Gastrocnemius medialis (tissue), 4 donors: ENCODE measurements at places on chromosomes 2 and 18. TPM values are rescaled to one million over a fixed set of nuclear protein-coding genes. Genes with fewer than 3 reads are reported as not detected.
A peak's percentile ranks its signal among the peaks of the same experiment; 100 is the strongest.

DNA sequence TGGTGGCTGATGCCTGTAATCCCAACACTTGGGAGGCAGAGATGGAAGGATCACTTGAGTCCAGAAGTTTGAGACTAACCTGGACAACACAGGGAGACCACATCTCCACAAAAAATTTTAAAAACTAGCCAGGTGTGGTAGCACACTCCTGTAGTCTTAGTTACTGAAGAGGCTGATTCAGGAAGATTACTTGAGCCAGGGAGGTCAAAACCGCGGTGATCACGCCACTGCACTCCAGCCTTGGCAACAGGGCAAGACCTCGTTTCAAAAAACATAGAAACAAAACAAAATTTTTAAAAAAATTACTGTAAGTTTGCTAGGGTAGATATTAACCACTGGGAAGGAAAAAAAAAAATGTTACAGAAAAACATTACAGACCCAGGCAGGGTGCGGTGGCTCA, 5.8 kb downstream of the ATL2 start:
- no peaks in the 10 kb centered on the region for H3K27me3 ChIP-seq
- no peak for DNase-seq
- H3K4me1 ChIP-seq: peaks cover 57% of the 10 kb centered on the region
- H3K27ac ChIP-seq: no peak overlapping the region
- H3K36me3 ChIP-seq: no peaks in the 10 kb centered on the region

GRCh38 chr18:57630754-57631595, 9.3 kb upstream of the NARS1 start:
- no peak for DNase-seq
- peak overlapping the region; percentile 60 for H3K4me3 ChIP-seq
- H3K36me3 ChIP-seq: no peaks in the 10 kb centered on the region

- H3K27me3 ChIP-seq: no peaks in the 10 kb centered on the region
- no peaks in the 10 kb centered on the region for H3K4me1 ChIP-seq
- no peak overlapping the region for H3K4me3 ChIP-seq
- H3K36me3 ChIP-seq: no peaks in the 10 kb centered on the region
These were observed 80.1 kb downstream of the FIGN start for GRCh38 chr2:163655667-163656066.

The SERPINB13 gene
- not detected for total RNA-seq

- no peak overlapping the region for H3K4me3 ChIP-seq
- H3K36me3 ChIP-seq: peaks cover 81% of the 10 kb centered on the region
- peaks cover 6% of the 10 kb centered on the region for H3K4me1 ChIP-seq
- no peak overlapping the region for H3K27ac ChIP-seq
- DNase-seq: no peak
These were observed 17.9 kb downstream of the PLEKHA3 start for GRCh38 chr2:178498137-178498536.

The MBOAT2 gene
- 5.6 TPM for total RNA-seq

GRCh38 chr18:63054901-63055584, 264.5 kb downstream of the BCL2 start:
- no peaks in the 10 kb centered on the region for H3K4me1 ChIP-seq
- no peak overlapping the region for H3K4me3 ChIP-seq
- no peaks in the 10 kb centered on the region for H3K36me3 ChIP-seq
- DNase-seq: no peak
- no peaks in the 10 kb centered on the region for H3K27me3 ChIP-seq
- H3K27ac ChIP-seq: no peak overlapping the region

DNA sequence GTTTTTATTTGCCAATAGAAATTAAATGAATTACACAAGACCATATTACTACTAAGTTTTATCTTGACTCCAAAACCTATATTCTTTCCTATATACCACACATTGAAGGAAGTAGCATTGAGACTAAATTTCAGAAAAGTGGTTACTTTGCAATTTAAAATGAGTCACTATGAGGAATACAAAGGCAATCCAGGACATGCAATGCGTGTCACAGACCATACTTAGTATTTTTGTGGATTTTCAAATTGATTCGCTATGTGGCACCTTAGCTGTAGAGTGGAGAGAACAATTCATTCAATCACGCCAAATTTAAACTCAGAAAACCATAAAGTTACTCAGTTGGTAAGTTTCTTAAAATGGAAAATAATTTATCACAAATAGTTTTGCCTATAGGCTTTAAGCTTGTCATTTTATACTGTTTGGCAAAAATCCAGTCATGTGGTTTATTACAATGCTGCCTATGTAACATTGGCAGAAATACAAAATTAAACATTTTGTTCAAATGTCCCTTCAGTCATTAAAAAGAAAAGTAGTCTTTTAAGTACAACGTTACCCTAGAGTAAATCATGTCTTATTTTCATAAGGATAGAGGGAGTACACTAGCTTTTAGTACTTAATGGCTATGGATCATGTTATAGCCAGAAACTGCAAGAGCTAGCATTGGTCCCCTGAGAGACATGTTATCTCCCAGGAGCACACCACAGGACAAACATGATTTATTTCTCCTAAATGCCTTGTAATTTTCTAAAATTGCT, 222.8 kb upstream of the CDH7 start:
- no peak overlapping the region for H3K27ac ChIP-seq
- no peaks in the 10 kb centered on the region for H3K36me3 ChIP-seq
- H3K4me3 ChIP-seq: no peak overlapping the region
- H3K4me1 ChIP-seq: no peaks in the 10 kb centered on the region
- no peak for DNase-seq

DNA sequence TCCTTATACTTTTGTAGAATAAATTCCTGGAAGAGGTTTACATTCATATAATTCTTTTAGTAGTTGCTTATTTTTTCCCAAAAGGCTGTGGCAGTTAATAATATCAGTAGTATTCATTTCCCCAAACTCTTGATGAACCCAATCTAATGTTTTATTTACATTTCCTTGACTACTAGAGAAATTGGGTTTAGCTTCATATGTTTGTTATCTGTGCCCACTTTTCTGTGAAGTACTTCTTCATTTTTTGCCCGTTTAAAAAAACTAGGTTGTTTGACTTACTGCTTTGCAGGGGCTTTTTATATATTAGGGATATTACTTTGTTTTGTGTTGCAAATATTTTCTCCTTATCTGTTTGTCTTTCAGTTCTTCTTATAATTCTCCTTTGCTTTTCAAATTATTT, 17.2 kb downstream of the RALB start:
- DNase-seq: no peak
- H3K4me3 ChIP-seq: no peak overlapping the region
- H3K27ac ChIP-seq: no peak overlapping the region
- H3K27me3 ChIP-seq: no peaks in the 10 kb centered on the region
- no peaks in the 10 kb centered on the region for H3K36me3 ChIP-seq

The WDR75 gene
- total RNA-seq: 16.6 TPM

GRCh38 chr2:96762529-96763311, 2.0 kb downstream of the CNNM4 start:
- peak overlapping the region; percentile 83 for H3K27ac ChIP-seq
- H3K27me3 ChIP-seq: no peaks in the 10 kb centered on the region
- peaks cover 41% of the 10 kb centered on the region for H3K4me1 ChIP-seq
- H3K36me3 ChIP-seq: no peaks in the 10 kb centered on the region
- DNase-seq: no peak
- H3K4me3 ChIP-seq: peak overlapping the region; percentile 75

DNA sequence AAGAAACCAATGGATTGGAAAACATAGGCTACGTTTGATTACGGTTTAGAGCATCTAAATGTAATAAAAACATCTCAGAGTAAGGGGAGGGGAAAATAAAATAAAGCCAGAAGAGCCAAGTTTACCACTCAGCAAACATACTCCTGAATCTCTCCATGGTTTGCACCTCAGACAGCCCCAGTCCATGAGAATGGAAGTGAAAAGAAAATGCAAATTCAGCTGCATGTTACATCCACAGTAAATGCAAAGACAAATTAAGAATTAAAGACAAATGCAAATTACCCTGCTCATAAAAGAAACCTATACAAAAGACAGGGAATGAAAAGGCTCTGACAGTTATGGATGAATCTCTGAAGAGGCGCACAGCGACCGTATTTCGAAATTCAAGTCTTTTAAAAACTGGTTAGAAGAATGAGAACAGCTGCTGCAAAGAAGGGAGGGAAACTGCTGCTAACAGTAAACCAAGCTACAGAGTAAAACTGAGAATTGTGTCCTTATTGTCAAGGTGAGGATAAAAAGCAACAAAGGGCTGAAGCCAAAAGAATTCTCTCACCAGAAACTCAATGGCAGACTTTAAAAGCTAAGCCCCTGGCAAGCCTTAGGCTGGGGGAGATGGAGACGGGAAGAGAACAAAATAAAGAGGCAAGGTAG, 197.9 kb upstream of the ACVR2A start:
- no peaks in the 10 kb centered on the region for H3K4me1 ChIP-seq
- H3K36me3 ChIP-seq: no peaks in the 10 kb centered on the region
- no peak for DNase-seq
- no peaks in the 10 kb centered on the region for H3K27me3 ChIP-seq

DNA sequence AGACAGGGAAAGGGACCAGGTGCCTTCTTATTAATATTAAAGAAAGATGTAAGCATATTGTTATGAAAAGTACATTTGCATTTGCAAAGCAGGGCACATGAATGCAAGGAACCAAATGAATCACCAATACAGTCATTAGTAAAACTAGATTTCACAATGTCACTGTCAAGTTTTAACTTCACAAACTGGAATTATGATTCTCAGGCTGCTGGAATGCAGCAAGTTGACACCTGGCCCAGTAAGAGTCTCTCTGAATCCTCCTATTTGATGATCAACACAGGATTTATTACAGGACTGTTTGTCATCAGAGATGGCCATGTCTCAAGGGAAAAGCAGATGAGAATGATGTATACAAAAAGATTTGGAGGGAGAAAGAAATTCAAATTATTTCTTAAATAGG, 72.9 kb upstream of the STK39 start:
- H3K4me3 ChIP-seq: no peak overlapping the region
- H3K4me1 ChIP-seq: no peaks in the 10 kb centered on the region
- no peak overlapping the region for H3K27ac ChIP-seq
- H3K27me3 ChIP-seq: no peaks in the 10 kb centered on the region
- no peaks in the 10 kb centered on the region for H3K36me3 ChIP-seq

The SP140 gene
- not detected for total RNA-seq

DNA sequence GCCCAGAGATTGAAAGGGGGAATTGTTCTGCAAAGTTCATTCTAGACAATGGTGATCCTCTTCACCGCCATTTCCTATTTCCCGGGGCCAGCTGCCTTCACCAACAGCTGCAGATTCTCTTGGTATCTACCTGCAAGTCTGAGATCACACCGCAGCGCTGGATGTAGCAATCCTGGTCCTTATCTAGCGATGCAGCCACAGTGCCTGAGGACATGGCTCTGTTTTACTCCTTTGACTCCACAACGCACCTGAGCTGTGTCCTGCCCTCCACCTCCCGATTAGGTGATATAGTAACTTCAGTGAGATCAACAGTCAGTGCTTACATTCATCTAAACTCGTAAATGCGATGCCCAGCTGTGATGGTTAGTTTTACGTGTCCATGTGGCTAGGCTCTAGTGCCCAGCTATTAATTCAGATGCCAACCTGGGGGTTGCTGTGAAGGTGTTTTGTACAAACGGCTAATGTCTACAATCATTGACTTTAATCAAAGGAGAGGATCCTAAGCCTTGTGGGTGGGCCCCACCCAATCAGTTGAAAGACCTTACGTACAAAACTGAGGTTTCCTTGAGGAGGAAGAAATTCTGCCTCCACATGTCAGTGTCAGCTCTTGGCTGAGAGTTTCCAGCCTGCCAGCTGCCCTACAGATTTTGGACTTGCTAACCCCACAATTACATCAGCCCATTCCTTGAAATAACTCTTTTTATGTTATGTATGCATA, 189.8 kb downstream of the SH3BP4 start:
- DNase-seq: no peak
- no peaks in the 10 kb centered on the region for H3K4me1 ChIP-seq
- no peaks in the 10 kb centered on the region for H3K36me3 ChIP-seq
